ENCODE measurements at places on chromosomes 12 and 14.

- no peak for DNase-seq
Observed at GRCh38 chr12:96652870-96653269, 163.5 kb downstream of the CFAP54 start.

- DNase-seq: no peak
Observed at GRCh38 chr14:84891404-84891803, 638.5 kb upstream of the FLRT2 start.

DNA sequence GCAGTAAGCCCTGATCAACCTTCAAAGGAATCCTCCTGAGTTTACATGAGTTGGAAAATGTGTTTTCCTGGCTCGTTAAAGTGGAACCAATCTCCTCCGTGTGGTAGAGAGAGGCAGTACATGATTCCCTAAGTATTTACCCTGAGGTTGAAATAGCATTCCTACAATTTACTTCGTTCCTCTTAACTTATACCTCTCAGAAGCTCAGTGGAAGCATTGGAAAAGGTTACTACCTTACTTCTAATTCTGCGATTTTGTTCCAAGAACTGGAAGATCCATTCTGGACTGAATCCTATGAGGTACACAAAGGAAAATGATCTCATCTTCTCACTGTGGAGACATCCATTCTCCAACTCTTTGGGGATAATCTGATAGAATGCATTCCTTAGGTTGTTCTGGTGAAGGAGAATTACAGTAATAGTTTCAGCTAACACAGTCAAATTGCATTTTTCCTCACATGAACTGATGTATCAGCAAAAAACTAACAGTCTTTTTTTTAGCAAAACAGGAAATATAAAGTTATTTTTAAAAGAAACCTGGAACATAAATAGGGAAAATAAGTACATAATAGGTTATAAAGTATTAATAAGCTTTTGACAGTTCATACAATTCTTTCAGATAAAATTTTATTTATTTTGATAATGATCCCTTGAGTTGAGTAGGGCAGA lies 475.6 kb downstream of the PDZRN4 start:
- DNase-seq: no peak

GRCh38 chr14:68735856-68736255 lies 57.0 kb downstream of the ZFP36L1 start:
- DNase-seq: no peak

GRCh38 chr14:81991998-81992397 lies 458.3 kb upstream of the SEL1L start:
- DNase-seq: no peak

GRCh38 chr12:66403746-66404145 lies 101.5 kb downstream of the HELB start:
- no peak for DNase-seq

DNA sequence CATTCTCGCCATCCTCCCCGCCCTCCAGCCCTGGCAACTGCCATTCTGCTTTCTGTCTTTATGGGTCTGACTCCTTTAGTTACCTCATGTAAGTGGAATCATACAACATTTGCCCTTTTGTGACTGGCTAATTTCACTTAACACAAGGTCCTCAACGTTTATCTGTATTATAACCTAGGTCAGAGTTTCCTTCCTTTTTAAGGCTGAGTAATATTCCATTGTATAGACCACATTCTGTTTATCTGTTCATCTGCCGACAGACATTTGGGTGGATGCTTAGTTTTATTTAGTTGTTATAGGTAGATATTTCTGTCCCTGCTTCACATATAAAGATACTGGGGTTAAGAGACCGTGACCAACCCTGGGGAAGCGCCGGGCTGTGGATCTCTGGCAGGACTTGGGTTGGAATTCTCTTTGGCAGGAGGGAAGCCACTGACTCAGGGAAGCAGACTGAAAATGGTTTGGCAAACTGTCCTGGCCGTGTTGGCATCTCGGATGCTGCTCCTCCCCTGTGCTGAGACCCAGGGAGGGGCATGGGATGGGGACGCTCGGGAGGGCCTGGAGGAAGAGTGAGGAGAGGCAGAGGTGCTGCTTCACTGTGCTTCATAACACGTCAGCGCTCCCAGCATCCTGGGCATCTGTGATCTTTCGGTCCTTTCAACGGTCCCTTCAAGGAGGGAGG lies 38.9 kb downstream of the TEAD4 start:
- DNase-seq: no peak

DNA sequence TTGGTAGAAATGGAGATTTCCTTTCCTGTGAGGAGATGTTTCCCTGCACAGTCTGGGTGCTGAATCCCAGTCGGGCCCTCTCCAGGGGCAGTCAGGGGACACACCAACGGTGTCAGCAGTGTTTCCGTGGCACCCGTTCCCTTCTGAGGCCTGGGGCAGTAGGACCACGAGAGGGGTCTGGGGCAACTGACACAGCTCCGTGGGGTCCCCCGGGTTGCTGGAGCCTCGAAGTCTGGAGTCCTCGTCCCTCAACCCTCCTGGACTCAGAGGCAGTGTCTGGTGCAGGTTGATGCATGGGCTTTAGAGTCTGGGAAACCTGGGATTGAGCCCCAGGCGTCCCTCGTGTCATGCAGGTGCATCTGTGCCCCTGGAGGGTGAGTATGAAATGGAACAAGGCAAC lies 327.3 kb downstream of the ADGRD1 start:
- no peak for DNase-seq

DNA sequence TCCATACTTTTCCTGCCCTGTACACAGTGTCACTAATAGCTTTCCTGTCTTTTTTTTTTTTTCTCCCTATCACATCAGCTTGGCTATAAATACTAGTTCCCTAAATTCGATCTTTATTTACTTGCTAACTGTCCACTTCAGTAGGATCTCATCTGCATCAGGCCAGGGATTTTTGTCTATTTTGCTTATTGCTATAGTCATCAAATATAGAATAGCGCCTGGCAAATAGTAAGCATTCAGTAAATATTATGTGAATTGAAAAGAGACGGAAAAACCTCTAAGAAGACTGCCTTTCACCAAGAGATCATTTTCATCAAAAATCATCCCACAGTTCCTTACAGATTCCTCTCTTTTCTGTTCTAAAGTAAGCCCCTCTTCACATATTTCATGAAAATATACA lies 429.1 kb downstream of the FLRT2 start:
- DNase-seq: no peak

- no peak for DNase-seq
Observed at GRCh38 chr12:81295251-81295650, 217.4 kb downstream of the ACSS3 start.

DNA sequence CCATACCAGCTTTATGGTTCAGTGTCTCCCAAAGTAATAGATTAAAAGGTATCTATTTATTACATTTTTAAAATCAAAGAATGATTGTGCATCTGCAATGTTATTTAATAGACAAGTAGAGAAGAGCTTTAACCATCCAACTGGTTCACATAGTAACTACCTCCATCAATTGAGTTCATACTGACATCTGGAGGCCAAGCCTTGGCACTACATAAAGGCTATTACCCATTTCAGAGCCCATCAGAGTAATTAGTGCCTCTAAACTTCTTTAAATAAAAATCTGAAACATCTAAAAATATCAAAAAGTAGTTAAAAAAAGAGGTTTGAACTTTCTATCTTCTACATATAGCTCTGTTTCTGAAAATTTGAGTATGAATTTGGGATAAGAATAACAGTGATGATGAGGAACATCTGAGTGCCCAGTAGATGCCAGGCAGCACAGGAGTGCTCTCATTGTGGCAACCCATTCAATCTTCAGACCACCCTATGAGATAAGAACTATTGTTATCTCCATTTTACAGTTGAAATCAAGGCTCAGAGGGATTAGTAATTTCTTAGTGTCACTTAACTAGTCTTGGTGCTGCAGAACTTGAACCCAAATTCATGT lies 132.9 kb upstream of the DAAM1 start:
- DNase-seq: peak; percentile 18

DNA sequence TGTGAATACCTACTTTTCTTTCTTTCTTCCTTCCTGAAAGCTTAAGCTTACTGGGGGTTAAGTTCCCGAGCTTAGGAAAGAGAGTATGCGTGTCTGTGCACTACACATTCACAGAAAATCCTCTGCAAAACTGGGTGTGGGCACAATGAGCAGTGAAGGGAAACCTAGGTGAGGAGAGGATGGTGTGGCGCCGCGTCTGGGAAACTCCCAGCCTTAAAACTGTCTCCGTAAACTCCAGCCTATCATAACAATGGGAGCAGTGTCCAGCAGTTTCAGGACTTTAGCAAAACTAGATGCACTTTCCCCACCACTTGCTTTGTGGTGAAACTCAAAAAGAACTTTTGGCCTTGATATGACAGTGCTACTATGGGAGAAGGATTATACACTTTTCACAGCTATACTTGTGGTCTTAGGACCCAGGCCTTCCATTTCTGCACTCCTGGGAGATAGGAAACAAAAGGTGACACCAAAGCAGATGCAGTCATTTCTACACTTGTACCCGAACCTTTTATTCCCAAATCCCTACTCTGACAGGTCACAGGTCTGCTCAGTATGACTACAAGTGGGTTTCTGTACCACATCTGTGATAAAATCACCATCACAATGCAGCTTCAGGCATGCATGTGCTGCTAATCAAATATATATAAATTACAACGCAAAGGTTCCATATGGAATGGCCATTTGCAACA lies 10.4 kb downstream of the AKAP5 start:
- DNase-seq: no peak

- DNase-seq: peak; percentile 40
Observed at GRCh38 chr12:24561411-24561871, 387.5 kb downstream of the BCAT1 start.

DNA sequence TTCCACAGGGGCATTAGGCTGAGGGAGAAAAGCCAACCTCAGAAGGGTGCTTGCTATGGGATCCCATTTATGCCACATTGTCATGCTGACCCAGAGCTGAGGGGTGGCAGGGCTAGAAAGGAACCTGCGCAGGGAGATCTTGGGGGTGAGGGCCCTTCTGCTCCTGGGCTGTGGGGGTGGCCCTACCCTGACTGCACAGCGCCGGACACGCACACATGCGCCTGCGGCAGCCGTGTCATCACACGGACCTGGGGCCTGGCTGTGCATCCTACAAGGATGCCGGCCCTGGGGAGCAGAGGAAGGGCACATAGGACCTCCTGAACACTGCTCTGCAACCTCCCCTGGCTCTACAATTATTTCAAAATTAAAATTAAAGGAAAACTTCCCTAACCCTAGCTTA lies 6.9 kb downstream of the CDCA4 start:
- DNase-seq: no peak

DNA sequence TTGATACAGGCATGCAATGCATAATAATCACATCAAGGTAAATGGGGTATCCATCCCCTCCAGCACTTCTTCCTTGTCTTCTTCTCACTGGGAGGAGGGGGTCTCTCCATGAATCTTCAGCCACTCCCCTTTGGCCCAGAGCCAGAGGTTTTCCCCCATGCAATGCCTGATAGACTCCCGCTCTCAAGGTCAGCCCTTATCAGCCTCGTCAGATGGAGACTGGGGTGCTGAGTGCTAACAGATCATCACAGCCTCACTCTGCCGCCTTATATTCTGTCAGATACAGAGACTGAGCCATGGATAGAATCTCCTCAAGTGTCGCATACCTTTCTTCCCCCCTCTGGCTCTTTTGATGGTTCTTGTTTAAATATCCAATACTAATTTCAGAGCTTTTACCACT lies 503.1 kb downstream of the AACS start:
- no peak for DNase-seq

- no peak for DNase-seq
Observed at GRCh38 chr12:119808441-119808840, 68.7 kb downstream of the CIT start.

- no peak for DNase-seq
Observed at GRCh38 chr12:49439042-49439441, 71.8 kb downstream of the SPATS2 start.

- no peak for DNase-seq
Observed at GRCh38 chr12:449203-449602, 10.5 kb upstream of the B4GALNT3 start.
